Globus pallidus (tissue), 1 donor: ENCODE measurements at places on chromosomes 4 and X.

DNA sequence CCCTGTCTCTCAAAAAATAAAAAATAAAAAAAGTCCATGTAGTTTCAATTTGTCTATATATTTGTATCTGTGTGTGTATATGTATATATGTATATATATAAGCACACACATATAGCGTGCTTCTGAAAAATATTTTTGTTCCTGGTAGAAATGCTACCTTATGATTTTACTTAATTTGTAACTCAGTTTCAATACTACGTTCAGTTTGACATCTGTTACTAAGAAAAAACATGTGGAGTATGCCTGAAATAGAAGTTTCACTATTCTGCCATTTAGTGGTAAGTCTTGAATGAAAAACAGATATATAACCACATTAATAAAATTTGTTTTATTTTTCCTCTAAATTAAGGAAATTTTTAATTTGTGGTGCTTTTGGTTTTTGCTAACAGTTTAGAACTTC, 14.2 kb downstream of the FSTL5 start:
- no peak for DNase-seq

DNA sequence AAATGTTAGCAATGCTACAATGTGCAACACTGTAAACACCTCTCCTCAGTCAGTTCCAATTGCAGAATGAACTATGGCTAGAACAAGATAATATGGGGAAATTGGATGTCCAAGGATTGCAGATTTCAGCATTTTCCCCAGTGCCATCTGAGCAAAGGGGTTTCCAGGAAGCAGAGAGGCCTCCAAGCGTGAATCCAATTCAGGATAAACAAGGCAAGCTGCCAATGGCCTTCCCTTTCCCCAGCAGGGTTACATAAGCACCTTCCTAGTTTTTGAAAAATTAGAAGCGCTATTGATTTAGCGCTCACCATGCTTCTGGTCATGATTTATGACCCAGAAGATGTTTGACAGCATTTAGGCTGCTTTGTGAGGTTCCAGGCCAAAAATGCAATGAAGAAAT, 223.0 kb upstream of the GATB start:
- peak; percentile 37 for DNase-seq

DNA sequence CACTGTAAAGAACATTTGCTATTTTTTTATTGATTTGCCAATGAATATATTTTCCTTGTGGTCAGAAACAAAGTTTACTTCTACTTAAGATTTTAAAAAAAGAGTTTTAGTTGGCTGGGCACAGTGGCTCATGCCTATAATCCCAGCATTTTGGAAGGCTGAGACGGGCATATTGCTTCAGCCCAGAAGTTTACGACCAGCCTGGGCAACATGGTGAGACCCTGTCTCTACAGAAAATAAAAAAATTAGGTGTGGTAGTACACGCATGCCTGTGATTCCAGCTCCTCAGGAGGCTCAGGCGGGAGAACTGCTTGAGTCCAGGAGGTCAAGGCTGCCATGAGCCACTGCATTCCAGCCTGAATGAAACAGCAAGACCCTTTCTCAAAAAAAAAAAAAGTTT, 36.8 kb downstream of the LRP2BP start:
- DNase-seq: no peak

- peak; percentile 31 for DNase-seq
Observed at GRCh38 chr4:11566444-11567022, 137.8 kb upstream of the HS3ST1 start.

DNA sequence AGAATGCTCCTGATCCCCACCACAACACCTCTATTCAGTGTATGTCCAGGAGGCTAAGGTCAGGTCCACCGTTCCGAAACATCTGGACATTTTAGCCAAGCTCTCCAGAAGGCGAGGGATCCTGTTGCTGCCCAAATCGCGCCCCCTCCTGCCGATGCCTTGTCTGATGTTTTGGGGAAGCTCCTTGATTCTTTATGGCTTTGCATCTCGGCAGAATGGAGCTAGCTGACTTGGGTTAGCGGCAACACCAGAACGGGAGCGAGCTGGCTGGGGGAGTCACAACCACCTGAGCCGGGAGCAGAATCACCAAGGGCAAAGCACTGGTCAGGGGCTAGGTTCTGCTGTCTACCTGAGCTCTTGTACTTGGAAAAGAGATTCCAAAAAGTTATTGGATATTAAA, 6.6 kb upstream of the POU3F4 start:
- no peak for DNase-seq

DNA sequence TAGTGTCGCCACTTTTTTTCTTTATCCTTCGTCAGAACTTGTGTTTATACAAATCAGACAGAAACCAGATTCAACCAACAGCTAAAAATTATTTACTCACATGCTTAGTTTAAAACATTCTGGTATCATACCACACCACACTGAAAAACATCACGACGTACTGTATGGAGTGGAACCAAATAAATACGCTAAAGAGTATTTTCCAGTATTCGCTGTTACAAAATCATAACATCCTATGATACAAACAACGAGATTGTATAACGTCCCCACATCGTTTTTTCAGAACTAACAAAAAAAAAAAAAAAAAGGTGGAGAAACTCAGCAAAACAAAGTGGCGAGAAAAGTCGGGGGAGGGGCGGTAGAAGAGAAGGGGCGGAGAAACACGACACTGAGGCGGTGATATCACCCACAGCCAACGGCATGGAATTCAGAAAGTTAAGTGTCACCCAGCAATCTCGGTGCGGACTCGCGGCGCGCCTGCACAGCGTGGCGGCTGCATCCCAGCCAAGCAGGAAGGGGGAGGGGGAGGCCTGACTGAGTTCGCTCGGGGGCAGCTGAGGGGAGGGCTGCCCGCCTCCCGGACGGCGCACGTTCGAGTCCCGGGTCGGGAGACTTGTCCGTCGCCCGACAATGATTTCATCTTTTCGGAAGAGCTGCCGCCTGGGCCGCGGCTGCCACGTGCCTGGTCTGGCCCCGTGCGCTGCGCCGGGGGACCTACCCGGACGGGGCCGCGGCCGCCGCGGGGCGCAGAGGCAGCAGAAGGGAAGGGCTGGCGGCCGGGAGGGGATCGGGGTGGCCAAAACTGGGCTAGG, 920 bp downstream of the SETD7 start:
- peak; percentile 86 for DNase-seq

GRCh38 chr4:189305500-189305899, 635.2 kb upstream of the FRG1 start:
- DNase-seq: no peak

GRCh38 chr4:41148292-41148691, 66.0 kb downstream of the APBB2 start:
- no peak for DNase-seq

DNA sequence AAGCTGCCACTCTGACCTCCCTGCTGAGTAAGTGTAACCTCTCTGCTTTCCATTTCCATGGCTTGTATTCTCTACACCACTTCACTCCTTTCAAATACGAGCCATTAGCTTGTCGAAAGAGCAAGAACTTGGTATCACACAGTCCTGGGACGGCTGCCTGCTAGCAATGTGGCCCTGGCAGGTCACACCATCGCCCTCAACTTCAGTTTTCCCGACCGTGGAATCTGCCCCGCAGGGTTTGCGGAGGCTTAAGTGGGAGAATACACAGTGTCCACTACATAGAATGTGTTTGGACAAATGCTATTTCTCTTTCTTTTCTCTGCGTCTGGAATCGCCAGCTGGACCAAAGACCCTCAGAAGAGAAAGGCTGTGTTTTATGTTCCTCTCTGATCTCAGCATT, 78.6 kb upstream of the STOX2 start:
- no peak for DNase-seq

- DNase-seq: no peak
Observed at GRCh38 chrX:149939655-149939904, 1.3 kb upstream of the EOLA2 start.

- no peak for DNase-seq
Observed at GRCh38 chr4:109890076-109890475, 22.6 kb upstream of the EGF start.

DNA sequence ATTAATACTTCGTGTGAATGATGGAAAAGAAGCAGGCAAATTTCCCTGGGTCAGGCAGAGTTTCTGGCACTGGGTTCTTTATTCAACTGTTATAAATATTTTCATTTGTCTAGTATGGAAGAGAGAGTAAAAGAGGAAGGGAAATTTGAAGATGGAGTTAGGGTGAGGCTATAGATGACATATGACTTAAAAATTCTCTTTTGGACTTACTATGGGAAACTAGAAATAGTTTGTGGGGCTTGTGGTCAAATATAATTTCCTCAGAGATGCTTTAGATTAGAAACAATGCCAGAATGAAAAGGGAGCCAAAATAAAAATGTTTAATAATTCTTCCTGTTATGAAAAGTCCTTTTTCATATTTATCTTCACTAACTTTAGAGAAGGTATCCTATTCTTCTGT, 103.2 kb downstream of the GC start:
- no peak for DNase-seq

DNA sequence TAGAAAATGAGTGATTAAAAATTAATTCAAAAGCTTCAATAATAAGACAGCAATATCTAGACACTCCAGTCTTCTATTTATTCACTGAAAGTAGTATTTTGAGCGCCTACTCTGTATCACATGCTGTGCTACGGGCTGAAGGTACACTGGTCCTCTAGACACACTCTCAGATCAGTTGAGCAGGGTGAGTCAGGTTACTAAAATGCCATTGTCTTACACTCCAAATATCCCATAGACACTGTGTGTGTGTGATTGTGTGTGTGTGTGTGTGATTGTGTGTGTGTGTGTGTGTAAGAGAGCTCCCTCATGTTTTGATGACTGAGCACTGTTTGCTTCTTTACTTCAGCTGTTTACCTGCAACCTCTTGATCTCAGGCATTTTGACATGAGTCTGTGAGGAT, 342.8 kb upstream of the BOD1L1 start:
- DNase-seq: no peak

GRCh38 chrX:39065051-39065871, 264.0 kb downstream of the MID1IP1 start:
- peak; percentile 41 for DNase-seq
